Stimulated activated CD4-positive, alpha-beta T cell treated with anti-CD3 and anti-CD28 coated beads, Interleukin-4, amount 100 ng/mL, for 4 hours (primary cell): ENCODE measurements at places on chromosomes 3 and 15.

DNA sequence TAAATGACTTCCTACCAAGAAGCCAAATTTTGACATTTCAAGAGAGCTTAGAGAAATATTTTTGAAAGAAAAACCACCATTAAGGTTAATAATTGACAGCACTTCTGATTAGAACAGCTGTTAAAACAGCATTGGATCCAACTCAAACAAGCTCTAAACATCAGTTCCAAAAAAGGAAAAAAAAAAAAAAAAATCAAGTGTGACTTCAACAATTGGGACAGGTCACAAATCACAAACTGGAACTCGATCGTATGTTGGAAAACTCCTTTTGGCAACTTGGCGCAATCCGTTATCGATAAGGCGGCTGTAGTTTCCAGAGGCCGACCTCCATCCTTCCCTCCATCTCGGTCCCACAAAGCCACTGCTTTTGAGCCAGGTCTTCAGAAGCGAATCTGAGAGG, 17.8 kb downstream of the TLE3 start:
- no peak for DNase-seq

- no peak for DNase-seq
These were observed 50.8 kb upstream of the CACNA2D3 start for GRCh38 chr3:54071601-54072000.

DNA sequence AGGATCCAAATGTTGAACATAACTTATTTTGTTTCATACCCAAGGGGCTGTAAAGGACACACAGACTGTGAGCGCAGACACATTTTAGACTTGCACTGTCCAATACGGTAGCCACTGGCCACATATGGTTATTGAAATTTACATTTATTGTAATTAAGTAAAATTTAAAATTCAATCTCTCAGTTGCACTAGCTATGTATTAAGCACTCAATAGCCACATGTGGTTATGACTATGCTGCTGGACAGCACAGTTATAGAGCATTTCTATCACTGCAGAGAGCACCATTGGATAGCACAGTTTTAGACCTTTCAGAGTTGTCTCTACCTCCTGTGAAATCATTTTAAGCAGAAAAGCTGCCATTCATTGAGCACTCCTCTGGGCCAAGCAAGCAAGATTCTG, 204.3 kb downstream of the ADAMTS9 start:
- no peak for DNase-seq

GRCh38 chr3:36303286-36303685, 77.0 kb upstream of the STAC start:
- no peak for DNase-seq

DNA sequence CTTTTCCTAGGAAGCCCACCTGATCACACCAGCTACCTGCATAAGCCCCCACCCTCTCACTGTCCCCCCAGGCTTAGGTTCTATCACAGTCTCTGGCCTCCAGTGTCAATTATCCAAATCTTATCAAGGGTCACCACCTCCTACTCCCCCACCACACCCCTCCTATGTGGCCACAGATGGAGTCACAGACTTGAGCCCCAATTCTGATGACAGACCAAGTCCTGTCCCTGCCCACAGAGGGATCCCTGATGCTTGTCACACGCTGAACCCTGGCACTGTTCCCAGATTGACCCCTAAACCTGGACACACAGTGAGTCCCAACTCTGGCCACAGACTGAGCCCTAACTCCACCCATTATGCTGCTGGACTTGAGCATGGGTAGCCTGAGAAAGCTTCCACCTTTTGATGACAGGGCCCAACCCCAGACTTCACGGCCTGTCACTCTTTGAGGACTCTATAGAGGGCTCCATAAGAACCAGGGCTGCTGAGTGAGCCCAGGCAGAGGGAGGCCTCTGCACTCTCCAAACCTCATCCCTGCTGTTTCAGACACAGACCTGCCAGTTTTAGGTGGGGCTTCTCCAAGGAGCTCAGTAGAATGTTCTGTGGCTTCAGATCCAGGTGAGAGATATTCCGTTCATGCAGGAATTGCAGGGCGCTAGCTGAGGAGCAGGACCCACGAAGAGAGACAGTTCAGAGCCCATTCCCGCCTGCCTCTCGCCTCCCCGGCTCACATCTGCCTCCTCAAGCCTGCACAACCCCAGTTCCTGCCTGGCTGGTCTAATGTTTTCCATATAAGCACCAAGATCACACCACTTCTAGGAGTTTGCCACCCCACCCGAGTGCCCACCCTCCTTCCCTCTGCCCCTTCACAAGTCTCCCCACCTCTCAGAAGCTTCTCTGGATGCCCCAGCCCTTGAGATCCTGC, 1.8 kb downstream of the ULK3 start:
- DNase-seq: no peak

- DNase-seq: no peak
These were observed 156.5 kb downstream of the PDCD6IP start for GRCh38 chr3:33954956-33955355.

DNA sequence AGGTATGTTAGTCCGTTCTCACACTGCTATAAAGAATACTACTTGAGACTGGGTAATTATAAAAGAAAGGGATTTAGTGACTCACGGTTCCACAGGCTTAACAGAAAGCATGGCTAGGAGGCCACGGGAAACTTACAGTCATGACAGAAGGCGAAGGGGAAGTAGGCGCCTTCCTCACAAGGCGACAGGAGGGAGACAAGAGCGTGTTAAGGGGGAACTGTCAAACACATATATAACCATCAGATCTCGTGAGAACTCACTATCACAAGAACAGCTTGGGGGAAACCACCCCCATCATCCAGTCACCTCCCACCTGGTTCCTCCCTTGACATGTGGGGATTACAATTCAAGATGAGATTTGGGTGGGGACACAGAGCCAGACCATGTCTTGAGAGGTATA, 30.4 kb downstream of the SPRED1 start:
- DNase-seq: no peak

DNA sequence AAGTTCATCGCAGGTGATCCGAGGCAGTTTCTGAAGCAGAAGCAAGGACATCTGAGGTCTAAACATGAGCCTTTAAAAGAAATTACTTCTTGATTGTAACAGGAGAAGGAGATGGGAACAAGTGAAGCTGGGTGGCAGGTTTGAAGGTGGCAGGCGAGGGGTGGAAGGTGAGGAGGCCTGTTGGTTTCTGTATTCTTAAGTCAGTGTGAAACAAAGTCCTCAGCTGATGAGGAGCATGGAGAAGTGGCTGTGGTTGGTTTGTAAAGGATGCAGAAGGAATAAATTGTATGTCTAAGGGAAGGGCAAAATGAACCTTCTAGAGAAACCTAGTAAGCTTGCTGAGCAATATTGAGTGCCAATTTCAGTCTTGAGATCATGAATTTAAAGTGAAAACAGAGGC, 298.8 kb downstream of the CHST2 start:
- DNase-seq: no peak

- no peak for DNase-seq
These were observed 5.2 kb upstream of the SEMA3B start for GRCh38 chr3:50263478-50264382.

DNA sequence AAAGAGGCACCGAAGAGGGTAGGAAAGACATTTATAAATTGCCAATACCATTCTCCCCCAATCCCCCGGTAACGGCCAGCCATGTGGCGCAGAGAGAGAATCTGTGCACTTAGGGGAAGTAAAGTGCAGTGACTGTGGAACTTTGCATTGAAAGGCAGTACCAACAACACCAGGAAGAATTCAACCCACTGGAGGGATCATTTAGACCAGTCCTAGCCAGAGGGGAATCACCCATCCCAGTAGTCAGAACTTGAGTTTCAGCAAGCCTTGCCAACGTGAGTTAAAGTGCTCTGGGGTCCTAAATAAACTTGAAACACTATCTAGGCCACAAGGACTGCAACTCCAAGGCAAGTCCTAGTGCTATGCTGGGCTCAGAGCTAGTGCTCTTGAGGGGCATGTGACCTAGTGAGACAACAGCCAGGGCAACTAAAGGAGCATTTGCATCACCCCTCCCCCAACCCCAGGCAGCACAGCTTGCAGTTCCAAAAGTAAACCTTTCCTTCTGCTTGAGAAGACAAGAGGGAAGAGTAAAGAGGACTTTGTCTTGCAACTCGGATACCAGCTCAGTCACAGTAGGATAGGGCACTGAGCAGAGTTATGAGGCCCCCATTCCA, 15.0 kb downstream of the CEP70 start:
- DNase-seq: no peak

DNA sequence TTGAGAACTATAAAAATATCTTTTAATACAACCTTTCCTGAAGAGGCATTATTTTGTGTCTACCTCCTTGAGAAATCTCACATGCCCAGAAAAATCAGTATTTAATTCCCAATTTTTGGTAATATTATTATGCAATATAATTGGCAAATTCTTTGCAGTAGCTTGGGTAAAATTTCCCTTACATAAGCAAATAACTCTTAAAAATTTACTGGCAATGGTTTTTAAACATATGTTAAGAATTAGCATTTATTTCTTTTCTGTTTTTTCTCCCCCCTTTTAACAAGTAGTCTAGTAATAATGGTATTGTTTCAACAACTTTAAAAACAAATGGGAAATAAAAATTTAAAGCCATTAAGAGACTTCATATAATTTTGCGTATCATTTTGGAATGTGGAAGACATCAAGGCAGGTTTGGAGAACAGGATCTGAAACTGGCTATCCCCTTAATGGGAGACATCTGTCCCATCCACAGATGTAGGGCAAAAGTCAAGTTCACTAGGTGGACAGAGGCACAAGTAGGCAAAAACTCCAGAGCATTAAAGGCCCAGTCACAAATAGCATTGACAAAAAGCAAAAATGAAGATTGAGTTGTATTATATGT, 89.6 kb upstream of the AADACL2 start:
- no peak for DNase-seq

DNA sequence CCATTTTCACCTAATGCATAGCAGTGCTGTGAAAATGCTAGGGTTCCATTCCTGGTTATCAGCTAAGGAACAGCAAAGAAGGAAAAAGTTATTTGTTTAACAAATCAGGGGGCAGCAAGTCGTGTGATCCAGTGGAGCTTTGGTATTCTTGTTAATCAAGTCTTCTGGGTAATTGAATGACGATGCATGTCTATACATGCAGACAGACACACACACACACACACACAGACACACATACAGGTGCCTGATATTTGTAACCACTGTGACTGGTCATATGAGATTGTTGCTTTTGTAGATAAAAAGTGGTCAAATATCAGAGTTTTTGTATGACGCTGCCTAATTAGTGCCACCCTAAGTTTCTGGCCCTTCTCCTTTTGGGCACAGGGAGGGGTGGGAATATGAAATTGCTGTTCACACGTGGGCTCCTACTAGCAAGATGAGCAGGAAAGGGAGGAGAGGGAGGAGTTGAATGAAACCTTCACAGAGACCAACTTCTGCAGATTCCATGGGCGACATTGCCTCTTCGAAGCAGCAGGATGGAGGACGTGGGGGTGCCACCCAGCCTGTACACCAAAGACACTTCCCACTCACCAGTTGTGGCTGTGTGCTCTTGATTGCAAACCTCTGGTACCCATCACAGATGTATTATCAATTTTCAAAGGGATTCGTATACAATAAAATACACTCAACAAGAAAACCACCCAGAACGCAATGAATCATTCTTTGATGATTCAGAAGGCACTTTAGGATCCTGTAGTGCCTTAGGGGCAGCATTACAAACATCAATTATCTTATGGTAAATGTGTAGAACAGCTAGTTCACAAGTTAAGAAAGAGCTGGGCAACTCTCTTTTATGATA, 281.9 kb upstream of the ICE2 start:
- peak; percentile 6 for DNase-seq

DNA sequence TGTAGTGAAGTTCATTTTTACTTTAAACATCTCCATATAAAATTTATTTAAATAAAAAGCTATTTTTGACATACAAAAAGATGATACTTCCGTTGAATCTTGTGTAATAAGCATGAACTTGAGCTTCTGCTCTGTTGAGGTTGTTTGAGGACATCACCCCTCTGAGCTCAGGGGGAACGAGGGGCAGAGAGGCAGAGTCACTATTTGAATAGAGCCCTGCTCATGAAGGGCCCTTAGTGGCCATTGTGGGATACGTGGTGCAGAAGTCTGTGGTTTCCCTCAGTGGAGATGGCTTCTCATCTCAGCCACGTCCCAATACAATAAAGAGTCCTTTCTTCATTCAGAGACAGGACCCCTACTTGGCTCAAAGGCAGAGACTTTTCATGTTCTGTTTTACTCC, 10.6 kb downstream of the CEMIP start:
- no peak for DNase-seq

DNA sequence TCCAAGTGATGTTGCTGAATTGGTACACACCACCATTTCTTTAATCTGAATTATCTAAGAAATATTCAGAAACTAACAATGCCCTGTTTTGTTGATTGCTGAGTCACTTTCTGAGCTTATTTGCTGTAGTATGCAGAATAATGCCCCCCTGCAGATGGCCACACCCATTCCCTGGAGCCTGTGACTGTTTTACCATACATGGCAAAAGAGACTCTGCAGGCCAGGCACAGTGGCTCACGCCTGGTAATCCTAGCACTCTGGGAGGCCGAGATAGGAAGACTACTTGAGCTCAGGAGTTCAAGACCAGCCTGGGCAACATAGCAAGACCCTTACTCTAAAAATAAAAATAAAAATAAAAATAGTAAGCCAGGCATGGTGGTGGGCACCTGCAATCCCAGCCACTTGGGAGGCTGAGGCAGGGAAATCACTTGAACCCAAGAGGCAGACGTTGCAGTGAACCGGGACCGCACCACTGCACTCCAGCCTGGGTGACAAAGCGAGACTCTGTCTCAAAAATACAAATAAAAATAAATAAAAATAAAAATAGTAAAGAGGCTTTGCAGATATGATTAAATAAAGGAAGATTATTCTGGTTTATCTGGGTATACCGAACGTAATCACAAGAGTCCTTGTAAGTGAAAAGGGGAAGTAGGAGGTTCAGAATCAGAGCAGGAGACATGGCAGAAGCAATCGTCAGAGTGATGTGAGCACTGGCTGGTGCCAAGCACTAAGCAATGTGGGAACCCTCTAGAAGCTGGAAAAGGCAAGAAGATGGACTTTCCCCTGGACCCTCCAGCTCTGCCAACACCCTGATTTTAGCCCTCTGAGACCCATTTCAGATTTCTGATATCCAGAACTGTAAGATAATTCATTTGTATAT, 19.0 kb downstream of the PCYT1A start:
- no peak for DNase-seq

DNA sequence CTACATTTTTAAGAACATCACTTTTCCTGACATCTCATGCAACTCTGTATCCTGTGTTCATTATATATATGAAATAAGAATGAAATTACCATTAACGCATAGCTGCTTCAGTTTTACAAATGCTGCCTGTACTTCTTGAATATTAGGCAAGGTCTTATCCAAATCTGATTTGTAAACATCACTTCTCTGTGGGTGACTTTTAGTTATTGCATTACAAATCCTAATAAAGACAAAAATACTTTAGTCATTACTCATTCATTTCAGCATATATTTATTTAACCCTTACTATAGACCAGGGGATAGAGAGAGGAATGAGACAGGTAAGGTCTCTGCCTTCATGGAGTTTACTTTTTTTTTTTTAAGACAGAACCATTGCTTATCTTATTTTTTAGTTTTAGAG, 36.8 kb downstream of the MTMR10 start:
- no peak for DNase-seq

- no peak for DNase-seq
These were observed 166.7 kb downstream of the FRMD5 start for GRCh38 chr15:44028349-44028748.

GRCh38 chr15:20358066-20358778, 183.4 kb downstream of the GOLGA6L6 start:
- DNase-seq: no peak
